ENCODE measurements at places on chromosomes 13 and 19.

- DNase-seq, result peak; percentile 80
Measured at GRCh38 chr19:13053761-13054625, 48.7 kb downstream of the LYL1 start.

DNA sequence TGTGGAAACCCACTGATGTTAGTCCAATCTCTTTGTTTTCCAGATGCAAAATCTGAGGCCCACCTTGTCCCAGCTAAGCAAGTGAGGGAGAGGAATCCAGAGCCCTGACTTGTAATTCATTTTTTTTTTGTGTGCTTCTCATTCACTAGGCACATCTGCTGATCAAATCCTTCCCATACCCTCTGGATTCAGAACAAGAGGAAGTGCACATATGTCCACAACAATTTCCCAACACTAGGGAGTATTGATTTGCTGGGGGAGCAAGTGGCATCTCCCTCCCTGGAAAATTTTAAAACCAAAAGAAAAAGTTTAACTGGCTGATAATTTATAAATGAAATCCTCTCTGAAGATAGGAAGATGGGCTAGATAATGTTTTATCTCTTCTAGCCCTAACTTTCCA lies 94.6 kb upstream of the RFC3 start:
- no peak for DNase-seq

- DNase-seq, result no peak
Measured at GRCh38 chr13:42786715-42787114, 5.3 kb downstream of the FAM216B start.

GRCh38 chr19:48795055-48795684 lies 15.7 kb downstream of the BCAT2 start:
- DNase-seq, result peak; percentile 60

GRCh38 chr19:14432791-14433553 lies at the start of gene PKN1:
TSS of gene PKN1 (plus strand) at chr19:14433306. CDS start at chr19:14433522, 216 bp downstream.
- peak; percentile 21 for DNase-seq

DNA sequence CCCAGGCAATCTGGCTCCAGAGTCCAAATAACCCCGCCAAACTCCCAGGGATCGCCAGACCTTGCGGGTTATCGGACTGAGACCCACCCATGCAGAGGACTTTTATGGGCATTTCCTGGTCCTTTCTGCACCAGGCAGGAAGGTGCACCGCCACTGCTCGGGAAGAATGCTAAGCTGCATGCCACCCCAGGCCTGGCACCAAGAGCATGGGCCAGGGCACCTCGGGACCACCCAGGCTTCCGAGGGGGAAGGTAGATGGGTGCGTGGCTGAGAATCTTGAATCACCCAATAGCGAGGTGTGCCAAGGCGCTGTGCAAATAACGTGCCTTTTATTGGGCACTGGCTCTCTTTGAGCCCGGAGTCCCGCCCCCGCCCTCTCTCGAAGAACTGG lies 422 bp upstream of the ZNF575 start:
- DNase-seq, result peak; percentile 77

DNA sequence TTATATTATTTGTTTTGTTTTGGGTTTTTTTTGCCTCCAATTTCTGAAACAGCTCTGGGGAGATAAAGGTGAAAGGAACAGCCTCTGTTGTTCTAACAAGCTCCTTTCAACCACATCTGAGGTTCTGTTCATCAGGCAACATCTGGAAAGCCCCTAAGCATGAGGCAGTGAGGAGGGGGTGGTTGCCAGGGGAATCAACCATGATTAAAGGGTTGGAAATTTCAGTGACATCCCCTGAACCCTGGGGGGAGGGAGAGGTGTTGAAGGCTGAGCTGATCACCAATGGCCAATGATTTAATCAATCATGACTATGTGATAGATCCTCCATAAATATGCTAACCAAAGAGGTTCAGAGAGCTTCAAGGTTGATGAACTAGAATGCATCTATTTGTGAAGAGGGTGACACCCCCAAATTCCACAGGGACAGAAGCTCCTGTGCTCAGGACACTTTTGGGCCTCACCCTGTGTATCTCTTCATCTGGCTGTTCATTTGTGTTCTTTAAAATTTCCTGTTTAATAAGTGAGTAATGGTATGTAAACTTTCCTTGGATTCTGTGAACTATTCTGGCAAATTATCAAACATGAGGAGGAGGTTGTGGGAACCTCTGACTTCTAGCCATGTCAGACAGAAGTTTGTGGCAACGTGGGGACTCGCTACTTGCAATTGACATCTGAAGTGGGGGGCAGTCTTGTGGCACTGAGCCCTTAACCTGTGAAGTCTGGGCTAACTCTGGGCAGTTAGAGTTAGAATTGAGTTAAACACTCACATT lies 221.3 kb downstream of the NHLRC3 start:
- DNase-seq, result no peak

DNA sequence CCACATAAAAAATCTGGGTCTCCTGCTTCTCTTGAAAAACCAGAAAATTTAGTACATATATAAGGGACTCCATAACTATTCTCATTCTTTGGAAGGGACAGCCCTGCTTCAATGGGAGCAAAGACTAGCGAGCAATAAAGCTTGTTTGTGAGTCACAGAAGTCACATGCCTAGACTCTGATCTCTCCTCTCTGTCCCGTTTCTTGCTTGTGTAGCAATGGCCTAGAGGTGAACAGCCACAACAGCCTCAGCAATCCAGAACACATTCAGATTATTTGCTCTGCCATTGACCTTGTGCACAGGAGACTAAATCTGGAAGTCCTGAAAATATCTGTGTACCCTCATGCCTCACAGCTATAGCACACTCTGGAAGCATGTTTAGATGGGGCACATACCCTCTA lies 43.2 kb downstream of the SCGB2B2 start:
- no peak for DNase-seq

GRCh38 chr13:20127262-20127561 lies 33.6 kb downstream of the GJA3 start:
- DNase-seq, result no peak
